ENCODE measurements at places on chromosomes 6 and 20.

GRCh38 chr6:33118525-33119123, 42.8 kb downstream of the HLA-DPB1 start:
- DNase-seq, result peak; percentile 45

- DNase-seq, result peak; percentile 31
Measured at GRCh38 chr6:144758602-144759001, 473.5 kb downstream of the UTRN start.

DNA sequence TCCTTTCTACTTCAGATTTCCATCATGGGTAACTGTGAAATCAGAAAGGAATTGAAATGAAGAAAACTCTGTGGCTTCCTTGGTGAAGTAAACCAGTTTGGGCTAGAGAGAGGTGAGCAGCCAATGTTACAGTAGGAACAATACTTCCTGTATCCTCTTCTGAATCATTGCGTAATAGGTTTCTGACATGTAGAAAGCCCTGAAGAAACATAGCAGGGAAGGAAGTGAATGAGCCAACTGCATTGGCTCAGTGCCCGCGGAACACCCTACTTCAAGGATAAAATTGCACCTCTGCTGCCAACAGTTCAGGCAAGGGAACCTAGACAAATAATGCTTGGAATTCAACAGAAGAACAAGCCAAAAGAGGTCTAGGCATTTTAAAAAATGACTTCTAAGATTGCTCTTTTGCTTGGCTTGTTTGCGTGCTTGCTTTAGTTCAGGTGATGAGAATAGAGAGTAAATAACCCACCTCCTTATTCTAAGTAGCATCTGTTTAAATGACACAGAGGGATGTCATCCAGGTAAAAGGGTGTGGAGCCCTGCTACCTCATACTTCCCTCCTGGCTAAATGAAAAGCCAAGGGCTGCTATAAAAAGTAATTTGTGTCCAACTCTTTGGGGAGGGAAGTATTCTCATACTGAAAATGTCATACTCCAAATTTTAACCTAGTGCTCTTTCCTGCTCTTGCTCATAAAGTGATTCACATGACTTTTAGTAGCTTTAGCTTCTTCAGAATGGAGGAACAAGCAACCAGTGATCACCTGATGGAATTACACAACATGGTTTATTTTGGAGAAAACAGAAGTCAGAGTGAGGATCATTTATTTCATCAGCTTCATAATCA, 30.0 kb upstream of the AKIRIN2 start:
- peak; percentile 85 for DNase-seq

DNA sequence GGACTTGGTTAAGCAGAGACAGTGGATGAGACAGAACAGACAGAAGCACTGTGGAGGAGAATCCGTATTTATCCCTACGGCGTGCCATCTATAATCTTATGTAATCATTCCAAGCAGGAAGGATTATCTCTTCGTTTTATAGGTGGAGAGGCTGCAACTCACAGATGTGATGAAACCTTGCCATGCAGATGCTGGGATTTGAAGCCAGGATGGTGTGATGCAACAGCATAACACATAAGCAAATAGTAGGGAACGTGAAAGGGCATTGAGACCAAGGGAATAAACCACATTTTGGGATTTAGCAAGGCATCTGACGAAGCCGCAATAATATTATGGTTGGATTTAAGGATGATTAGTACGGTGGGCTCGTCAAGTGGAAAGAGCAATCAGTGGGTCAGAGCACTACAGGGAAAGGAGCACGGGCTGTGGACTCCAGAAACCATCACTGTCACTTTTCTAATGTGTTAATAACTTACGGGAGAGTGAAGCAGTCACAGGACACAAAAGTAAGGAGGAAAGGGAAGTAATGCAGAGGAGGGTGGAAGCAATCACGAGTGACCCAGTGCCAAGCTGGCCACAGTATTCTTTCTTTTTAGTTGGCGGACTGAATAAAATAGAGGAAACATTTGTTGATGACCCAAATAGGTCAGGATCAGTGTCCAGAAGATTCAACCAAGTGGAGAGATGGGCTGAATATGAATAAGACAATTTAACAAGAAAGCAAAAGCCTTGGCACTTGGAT, 119.6 kb upstream of the EDN1 start:
- no peak for DNase-seq

- no peak for DNase-seq
Measured at GRCh38 chr20:60431349-60431748, 473.1 kb downstream of the CDH26 start.

DNA sequence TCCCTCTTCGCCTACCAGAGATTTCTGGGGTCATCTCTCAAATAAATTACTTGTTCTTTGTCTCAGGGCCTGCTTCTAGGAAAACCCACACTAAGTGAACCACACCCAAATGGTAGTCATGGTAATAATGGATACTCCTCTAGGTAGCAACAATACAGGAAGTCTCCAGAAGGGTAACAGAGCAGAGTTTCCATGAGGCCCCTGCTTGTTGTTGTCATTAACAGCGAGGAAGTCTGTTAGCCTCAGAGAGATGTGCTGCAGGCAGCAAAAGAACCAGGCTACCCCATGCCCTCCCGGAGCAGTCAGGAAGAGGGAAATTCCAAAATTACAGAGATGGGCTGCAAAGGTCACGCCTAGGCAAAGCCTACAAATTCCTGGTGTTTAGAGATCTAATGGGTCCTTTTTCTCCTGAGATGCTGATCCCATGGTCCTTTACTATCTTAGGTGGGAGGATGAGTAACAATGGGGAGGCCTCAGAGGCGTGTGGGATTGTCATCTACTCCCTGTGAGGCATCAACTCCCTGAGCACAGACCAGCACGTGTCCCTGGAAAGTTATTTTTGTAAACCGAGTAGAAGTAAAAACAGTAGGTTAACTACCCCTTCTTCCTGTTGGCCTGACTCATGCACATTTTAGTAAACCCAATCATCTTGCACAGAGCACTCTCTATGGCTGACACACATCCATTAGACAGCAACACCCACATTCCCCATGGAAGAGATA, 10.1 kb downstream of the ISM1 start:
- peak; percentile 85 for DNase-seq

GRCh38 chr20:32411955-32412706, 54.0 kb downstream of the ASXL1 start:
- no peak for DNase-seq

DNA sequence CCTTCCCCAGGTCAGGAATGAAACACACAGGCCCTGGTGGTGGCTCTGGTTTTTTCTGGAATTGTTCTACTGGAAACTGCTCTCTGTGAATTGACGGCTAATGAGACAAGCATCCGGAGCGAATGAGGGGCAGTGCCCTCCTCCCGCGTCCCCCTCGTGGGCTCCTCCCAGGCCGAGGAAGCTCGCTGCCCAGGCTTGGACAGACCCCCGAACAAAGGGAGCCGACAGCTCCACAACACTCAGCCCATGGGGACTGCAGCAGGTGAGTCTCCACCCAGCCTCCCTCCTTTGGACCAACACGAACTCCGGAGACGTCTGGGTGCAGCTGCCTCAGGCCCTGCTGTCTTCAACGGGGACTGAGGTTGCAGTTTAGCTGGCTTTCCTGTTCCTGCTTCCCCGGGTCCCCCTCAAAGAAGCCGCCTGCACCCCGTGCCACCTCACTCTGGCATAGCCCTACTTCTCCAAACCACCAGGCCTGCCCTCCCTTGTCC, 31.3 kb upstream of the AFDN start:
- DNase-seq, result no peak

GRCh38 chr6:16184129-16184528, 54.3 kb upstream of the GMPR start:
- DNase-seq, result no peak

- no peak for DNase-seq
Measured at GRCh38 chr6:156598071-156598854, 178.9 kb upstream of the ARID1B start.

GRCh38 chr20:43681991-43682410, 15.1 kb downstream of the MYBL2 start:
- DNase-seq, result no peak

GRCh38 chr6:152071843-152072242, 264.4 kb downstream of the ESR1 start:
- DNase-seq, result no peak

DNA sequence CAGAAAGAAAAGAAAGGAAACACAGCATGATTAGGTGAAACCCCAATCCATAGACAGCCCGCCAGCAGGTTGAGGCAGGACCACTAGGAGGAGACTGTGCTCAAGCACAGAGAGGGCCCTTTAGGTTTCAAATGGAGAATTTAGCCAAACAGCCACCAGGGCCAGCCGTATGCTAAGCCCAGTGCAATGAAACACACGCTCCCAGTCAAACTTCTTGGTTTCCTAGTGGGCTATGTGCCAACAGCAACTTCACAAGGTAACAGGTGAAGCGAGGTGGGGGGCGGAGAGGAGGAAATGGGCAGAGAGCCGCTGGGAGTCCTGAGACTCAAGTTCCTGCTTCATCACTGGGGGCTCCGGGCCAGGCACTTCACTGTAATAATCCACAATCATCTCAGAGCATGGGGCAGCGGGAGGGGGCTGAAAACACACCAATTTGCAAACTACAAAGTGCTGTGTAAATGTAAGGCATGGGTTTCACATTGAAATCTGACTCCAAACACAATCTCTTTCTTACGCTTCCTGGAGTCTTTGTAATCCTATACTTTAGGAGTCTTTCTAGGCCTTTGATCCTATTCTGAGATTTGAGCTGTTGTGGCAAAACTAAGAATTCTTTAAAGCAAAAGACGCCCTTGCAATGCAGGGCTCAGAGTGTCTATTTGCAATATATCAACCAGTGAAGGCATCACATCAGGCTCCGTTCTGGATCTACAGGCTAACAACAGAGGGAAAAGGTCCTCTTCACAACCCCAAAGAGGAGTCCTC, 117.3 kb downstream of the OPRM1 start:
- DNase-seq, result no peak

DNA sequence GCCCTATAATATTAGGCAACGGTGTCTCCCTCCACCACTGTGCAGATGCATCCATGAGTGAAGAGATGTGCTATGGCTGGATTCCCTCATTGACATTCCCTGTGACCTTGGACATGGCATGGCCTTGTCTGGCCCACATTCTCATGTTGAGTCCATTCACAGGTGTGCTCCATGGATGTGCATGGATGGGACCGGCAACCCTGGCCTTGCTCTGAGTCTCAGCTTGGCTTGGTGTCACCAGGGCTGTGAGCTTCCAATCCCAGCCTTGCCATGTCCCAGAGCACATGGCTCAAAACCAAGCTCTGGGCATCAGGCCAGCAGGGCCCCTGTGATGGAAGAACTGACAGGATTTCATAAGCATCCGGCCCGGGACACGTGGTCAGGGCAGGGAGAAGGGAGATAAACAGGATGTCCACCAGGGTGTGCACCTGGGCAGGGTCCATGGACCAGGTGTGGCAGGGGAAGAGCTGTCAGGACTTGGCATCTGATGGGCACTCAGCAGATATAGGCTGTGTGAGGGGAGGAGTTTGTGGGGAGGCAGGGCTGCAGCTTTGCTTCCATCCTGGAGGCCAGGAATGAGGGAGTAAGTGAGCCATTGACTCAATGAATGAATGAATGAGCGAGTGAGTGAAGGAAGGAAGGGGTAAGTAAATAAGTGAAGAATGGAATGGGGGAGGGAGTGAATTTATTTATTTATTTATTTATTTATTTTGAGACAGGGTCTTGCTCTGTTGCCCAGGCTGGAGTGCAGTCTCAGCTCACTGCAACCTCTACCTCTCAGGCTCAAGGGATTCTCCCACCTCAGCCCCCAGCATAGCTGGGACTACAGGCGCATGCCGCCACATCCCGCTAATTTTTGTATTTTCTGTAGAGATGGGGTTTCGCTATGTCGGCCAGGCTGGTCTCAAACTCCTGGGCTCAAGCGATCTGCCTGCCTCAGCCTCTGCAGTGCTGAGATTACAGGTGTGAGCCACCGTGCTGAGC, 15.7 kb downstream of the NRSN2 start:
- peak; percentile 95 for DNase-seq

DNA sequence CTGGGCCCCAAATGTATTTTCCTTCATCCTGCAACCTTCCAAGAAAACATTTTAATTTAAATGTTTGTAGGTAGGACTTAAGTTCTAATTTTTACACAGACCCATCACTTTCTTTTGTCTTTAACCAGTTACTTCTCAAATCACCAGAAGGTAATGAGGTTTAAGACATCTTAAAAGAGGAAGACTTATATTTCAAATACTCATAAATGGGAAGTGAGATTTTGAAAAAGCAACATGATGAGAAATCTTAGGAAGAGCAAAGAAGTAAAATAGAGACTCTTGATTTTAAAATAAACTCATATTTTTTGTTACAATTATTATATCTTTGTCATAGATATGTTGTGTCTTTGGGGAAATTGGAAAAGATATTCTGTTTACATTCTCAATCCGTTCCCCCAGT, 82.3 kb downstream of the SYNE1 start:
- no peak for DNase-seq

- DNase-seq, result peak; percentile 18
Measured at GRCh38 chr6:3061501-3061941, 6.8 kb upstream of the RIPK1 start.

GRCh38 chr6:2739335-2739734, 11.4 kb downstream of the MYLK4 start:
- peak; percentile 11 for DNase-seq

DNA sequence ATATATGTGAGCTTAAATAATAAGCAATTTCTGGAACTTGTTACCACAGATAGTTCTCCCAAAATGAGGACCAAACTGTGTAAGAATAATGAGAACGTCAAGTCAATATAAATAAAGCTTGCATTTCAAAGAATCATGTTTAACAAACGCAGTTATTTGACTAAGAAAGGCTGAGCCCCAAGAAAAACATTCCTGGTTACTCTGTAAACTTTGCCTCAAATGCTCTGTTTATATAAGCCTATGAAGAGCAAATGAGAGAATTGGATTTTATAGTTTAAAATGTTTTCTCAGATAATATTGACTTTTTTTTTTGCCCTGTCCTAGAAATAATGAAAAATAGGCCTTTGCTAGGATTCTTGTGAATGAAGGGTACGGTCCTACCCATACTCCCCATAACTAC, 81.3 kb downstream of the C6orf52 start:
- DNase-seq, result no peak

DNA sequence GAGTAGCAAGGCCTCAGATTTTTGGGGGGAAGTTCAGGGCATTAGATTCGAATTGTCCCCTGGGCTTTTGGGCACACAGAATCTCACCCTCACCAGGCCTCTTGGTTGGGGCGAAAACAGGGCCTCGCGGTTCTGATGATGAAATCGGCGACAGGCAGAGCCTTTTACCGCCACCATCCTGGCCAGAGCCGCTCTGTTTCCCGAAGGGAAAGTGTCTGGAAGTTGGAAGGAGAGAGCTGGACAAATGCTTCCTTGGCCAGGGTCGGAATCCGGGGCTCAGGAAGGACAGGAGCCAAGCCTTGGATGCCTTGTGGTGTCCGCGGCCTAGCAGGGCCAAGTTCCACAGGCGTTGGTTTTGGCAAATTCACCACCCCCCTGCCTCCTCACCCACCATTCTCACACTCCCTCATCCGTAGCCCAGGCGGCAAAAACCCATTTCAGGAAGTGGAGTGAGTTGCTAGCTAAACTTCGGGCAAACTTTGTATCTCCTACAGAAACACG, 3.5 kb upstream of the TFAP2A start:
- no peak for DNase-seq
